Glutamatergic neuron (in vitro differentiated cells): ENCODE measurements at places on chromosomes 2 and 18.

DNA sequence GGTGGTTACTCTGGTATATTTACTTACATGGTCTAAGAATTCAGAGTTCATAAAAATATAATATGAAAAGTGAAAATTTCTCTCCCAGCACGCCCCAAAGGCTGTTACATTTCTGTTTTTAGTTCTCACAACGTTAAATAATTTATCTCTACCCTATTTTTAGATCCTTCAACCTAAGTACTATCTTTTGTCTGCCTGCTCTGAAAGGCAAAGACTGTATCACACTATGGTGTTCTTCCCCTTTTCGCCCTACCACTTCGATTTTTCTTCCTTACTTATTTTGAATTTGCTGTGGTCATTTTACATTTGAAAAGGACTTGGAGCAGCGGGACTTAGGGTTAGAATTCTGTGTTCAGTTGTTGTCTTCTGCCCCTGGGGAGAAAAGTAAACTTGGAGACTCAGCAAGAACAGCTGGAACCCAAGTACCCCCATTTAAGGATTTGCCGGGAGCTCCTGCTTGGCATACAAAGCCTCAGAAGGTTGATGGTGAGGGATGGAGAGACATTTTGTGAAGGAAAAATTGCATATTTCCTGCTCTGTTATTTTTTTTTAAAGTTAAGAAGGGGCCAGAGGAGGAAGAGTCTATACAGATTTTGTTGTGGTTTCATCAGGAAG, 19.0 kb downstream of the ADAM23 start:
- DNase-seq: no peak

- DNase-seq: no peak
These were observed 3.5 kb downstream of the ACTR2 start for GRCh38 chr2:65231121-65231520.

DNA sequence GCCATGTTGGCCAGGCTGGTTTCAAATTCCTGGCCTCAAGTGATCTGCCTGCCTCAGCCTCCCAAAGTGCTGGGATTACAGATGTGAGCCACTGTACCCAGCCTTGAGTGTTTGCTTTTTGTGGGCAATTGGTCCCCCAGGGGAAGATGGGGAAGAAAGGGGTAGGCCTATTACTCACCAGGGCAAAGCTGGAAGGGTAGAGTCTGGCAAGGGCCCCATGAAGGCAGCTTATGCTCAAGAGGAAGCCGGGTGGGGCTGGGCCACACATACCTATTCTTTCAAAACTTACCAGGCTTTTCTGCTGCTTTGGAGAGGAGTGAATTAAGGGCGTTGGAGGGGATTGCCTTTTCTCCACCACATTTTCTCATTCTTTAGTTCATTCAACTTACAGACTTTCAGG, 24.5 kb upstream of the CD28 start:
- DNase-seq: no peak

DNA sequence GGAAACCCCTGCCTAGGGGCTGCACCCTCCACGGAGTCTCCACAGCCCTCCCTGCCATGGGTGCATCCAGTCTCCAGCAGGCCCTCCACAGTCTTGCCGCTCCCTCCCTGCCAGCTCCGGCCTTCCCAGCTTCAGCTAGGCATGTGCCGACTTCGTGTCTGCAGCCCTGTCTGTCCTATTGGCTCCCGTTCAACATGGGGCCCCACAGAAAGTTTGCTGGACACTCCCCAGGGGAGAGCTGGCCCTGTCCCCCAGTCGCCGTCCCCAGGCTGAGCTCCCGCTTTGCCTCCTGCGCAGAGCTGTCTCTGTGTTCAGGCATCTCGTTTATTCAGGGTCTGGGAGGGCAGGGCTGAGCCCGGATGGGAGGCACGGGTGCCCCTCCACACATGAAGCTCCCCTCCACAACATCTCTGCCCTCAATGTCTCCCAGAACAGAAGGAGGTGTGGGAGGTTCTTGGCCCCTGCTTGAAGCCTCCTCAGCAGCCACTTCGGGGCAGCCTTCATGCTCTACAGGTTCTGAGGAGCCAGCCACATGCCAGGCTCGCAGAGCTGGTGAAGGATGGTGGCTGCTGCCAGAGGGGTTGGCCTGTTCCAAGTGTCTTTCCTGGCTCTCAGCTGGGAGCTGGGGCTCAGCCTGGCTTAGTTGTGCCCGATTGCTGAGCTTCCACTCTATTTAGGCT, 120.1 kb upstream of the PXDN start:
- no peak for DNase-seq

GRCh38 chr2:160220545-160221009, 20.5 kb upstream of the ITGB6 start:
- DNase-seq: no peak

DNA sequence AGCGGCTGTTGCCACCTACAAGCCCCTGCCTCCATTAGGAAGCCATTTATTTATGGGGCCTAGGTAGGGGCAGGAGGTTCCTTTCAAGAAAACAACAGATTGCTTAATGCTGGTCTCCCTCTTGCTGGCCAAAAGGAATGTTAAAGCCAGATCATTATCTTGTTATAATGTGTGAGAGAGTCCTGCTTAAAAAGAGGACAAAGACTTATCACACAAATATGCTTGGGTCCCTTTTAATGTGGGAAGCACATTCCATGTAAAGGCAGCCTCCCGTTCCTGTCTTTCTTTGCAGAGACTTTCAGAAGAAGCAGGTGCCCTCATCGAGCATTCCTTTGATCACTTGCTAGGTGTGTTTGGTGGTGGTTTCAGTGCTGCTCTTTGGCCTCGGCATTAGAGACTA, 76.4 kb downstream of the AGAP1 start:
- DNase-seq: no peak

DNA sequence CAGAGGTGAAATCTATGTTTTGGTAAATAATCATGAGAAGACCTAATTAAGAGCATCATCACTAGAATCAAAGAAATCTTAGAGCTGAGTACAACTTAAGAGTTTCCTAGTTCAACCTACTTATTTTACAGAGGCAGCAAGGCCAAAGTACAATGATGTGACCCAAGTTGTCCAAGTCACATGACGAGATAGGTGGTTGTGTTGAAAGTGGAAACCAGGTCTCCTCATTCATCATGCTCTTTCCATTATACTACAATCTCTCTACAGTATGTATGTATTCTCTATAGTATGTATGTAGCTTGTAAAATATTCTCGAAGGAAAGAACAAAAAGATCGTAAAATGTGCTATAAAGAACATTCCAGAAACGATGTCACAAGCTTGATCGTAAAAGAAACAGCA, 895.0 kb upstream of the FSHR start:
- DNase-seq: no peak

DNA sequence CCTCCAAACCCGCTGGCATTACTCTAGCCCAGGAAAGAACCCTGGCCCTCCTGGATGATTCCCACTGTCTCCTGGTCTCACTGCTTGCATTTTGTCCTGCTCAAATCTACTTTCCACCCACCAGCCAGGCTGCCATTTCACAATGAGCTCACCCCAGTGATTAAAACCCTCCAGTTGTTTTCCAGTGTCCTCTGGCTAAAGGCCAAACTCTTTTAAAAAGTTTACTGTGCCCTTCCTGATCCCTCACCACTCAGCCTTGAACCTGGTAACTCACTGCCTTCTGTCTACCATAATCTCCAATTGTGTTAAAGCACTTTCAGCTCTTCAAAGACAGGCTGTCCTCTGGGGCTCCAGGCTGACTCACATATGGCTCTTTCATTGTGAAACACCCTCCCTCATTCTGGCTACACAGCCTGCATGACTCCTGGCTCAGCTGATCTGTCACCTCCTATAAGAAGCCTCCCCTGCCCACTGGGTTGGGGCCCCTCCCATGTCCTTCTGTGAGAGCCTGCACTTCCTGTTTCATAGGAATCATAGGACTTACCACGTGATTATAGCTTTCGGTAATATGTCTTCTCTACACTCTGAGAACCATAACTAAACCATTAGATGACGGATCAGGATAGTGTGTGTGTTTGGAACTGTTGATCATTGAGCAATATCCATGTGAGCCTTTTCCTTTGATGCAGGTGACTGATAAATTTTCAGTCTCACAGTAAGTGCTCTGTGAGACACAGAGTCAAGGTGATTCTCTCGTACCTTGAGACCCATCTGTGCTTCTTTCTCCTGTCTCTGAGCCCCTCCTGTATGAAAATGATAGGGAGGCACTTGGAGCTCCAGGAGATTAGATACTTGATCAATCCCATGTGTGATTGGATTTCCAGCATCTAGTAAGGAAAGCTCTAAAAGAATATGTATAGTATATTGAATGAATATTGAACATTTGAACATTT, 590.8 kb upstream of the ID2 start:
- DNase-seq: peak; percentile 49

- DNase-seq: no peak
These were observed 28.1 kb downstream of the CEP192 start for GRCh38 chr18:13019301-13019700.

DNA sequence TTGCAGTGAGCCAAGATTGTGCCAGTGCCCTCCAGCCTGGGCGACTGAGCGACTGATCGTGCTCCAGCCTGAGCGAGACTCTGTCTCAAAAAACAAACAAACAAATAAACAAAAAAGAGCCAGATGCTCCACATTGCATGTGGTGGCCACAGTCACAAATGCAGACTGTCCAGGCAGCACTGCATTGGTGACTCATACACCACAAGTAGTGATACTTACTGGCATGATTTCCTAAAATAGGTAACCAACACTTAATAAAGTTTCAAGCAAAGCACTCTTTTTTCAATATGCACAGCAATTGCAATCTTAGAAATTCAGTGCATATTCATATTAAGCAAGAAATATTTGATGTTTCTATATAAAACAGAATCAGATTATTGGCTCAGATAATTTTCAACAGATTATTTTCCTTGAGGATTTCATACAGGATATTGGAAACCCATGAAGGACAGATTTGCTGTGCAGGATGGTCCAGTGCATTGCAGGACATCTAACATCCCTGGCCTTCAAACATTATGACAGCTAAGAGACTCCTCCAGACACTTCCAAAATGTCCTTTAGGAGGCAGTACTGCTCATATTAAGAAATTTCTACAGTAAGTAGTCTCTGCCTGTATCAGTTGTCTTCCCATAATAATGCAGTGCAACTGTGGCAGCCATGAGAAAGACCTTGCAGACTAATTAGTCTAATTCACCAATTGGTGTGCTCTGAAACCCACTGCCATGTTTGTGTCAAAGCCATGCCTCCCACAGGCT, 10.5 kb upstream of the SLC1A4 start:
- DNase-seq: no peak

- peak; percentile 82 for DNase-seq
These were observed 568.4 kb downstream of the TNS1 start for GRCh38 chr2:217434180-217434975.

GRCh38 chr18:31102025-31102684, at the start of gene DSC2:
TSS of gene DSC2 (minus strand) at chr18:31102421. CDS start at chr18:31101971, 450 bp downstream.
- peak; percentile 88 for DNase-seq

DNA sequence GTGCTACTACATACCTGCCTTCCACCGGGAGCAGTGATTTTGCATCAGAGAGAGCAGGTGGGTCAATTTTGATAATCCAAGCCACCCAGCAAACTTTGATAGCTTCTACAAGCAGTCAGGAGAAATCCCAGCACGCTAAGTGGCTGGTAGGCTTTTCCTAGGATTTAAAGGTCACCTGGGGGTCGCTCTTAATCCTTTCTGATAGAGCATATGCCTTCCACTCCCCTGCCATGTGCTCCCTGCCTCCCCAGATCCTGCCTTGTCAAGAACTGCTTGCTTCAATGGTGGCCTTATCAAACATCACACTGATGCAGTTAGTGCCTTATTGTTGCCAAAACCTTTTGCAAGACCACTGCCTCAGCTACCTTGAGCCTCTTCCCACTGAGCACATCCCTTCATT, 462.3 kb upstream of the MEX3C start:
- no peak for DNase-seq

GRCh38 chr18:73235921-73236320, 368.1 kb upstream of the NETO1 start:
- DNase-seq: no peak

- no peak for DNase-seq
These were observed 53.4 kb downstream of the CDH2 start for GRCh38 chr18:28123401-28124030.

- DNase-seq: no peak
These were observed 146.7 kb upstream of the L3MBTL4 start for GRCh38 chr18:6561420-6561861.

DNA sequence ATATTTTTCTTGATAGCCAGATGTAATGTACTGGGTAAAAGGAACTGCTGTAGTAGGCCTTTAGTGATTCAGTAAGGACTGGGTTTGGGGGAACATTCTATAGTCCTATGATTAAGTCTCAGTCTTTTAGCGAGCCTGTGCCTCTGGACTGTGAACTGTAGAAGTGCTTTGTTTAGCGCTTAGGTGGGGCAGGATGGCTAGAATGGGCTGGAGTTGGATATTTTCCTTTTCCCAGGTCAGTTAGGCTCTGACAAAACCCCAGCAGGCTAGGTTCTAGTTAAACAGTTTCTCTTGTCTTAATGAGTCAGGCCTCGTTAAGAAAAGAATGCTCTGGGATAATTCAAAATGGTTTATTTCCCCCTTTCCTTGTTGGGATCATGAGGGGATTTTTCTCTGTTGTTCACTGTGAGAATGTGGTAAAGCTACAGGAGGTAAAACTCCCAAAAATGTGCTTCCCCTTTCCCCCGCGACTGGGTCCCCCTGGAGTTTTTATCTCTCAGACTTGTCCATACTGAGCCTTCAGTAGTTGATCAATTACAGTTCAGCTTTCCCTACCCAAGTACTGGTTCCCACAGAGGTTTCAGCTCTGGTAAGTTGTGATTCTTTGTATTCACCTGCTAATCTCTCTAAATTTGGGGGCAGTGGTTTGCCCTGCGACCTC, 31.5 kb downstream of the EHBP1 start:
- no peak for DNase-seq

GRCh38 chr2:178333851-178334250, 117.1 kb downstream of the PRKRA start:
- DNase-seq: no peak

DNA sequence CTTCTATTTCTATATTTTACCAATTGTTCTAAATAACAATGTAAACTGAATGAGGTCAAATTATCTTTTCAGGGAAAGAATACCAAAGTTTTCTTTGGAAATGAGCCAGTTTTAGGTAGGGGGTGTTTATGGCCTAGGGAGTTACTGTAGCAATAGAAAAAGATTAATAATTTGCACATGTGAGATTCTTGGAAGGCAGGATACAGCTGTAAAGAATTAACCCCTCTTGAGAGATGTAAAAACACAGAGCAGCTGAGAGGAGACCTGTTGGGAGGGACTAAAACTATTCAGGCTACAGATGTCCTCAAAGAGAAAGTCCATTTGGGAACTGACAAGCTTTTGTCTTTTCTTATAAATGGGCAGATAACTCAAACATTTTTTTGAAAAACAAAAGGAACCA, 182.2 kb downstream of the FIGN start:
- DNase-seq: no peak

GRCh38 chr18:36374262-36374661, 76.7 kb downstream of the FHOD3 start:
- no peak for DNase-seq

- DNase-seq: no peak
These were observed 120.0 kb upstream of the RBMS1 start for GRCh38 chr2:160613466-160614153.

- DNase-seq: no peak
These were observed 1324.5 kb upstream of the DDX18 start for GRCh38 chr2:116489944-116490343.

- no peak for DNase-seq
These were observed 40.2 kb downstream of the CCBE1 start for GRCh38 chr18:59657012-59657411.
